Stimulated activated CD8-positive, alpha-beta memory T cell treated with anti-CD3 and anti-CD28 coated beads, Interleukin-7, amount 100 ng/mL, for 1 hour (primary cell): ENCODE measurements at places on chromosomes 6 and 20.

DNA sequence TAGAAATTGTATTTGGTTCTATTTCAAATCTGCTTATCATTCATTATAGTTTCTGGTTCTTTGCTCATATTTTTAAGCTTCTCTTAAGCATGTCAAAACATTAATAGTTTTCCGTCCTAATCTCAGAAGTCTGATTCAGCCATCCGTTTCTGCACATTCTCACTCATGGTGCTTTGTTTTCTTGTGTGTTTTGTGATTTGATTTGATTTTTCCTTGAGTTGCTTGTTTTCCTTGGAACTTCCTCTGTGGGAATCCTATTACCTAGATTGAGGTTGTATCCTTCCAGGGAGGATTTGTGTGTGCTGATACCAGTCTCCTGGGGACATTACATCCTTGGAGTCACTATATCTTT lies 7.9 kb downstream of the SNX9 start:
- DNase-seq = no peak

DNA sequence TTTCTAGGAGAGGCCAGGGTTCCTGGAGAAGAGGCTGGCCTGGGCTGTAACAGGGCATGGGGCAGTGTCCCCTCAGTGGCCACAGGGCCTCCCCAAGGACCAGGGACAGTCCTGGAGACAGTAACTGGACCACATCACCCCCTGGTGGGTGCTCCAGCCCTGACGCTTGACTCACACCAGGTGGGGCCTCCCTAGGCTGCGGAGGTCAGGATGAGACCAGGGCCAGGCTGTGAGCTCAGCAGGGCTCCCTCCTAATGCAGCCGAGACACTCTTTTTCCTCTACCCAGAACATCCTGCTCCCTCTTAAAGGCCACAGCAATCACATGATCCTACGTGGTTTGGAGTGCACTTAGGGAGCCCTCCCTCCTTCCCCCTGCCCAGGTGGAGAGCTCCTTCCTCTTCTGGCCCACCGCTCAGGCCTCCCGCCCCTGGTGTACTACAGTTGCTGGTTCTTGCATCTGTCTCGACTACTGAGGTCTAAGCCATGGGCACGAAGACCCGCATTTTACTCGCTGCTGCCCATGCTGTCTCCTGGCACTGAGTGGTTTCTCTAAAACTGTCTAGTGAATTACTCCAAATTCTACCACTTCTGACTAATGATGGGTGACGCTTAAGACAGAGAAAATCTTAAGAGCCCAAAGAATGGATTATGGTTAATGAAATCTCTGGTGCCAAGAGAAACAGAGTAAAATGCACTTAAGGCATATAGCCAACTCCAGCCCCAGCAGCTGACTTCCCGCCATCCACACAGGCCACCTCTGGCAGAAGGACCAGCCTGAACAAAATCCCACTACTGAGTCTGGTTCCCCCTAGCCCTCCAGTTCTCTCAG lies 166.1 kb upstream of the CST7 start:
- no peak for DNase-seq

DNA sequence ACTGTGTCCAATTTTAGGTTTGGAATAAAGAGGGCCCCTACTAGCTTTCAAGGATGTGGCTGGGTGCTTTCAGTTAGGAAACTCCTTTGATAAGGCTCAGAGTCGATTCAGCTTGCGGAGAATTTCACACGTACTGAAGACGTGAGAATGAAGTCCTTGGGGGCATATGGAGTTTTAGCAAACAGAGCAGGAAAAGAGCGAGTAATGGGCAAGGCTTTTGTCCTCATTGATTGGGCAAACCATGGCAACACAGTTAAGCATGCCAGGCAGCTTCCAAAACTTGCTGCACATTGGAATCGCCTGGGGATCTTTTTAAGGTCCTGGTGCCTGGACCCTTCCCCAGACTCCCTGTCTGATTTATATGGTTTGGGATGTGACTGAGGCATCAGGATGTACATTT lies 29.2 kb downstream of the ISM1 start:
- no peak for DNase-seq

DNA sequence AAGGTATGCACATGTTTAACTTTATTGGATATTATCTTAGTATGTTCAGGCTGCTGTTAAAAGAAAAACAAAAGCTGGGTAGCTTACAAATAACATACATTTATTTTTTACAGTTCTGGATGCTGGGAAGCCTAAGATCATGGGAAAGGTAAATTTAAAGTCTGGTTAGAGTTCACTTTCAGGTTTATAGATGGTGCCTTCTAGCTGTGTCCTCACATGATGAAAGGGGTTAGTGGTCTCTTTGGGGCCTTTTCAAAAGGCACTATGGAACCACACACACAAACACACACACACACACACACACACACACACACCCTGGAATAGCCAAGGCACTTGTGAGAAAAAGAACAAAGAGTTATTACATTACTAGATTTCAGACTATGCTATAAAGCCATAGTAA lies 805.8 kb upstream of the GJE1 start:
- DNase-seq = no peak

GRCh38 chr20:45927071-45927878 lies 7.2 kb upstream of the PCIF1 start:
- DNase-seq = no peak

GRCh38 chr6:26260725-26261490 lies 104.1 kb upstream of the BTN3A2 start:
- DNase-seq = no peak

DNA sequence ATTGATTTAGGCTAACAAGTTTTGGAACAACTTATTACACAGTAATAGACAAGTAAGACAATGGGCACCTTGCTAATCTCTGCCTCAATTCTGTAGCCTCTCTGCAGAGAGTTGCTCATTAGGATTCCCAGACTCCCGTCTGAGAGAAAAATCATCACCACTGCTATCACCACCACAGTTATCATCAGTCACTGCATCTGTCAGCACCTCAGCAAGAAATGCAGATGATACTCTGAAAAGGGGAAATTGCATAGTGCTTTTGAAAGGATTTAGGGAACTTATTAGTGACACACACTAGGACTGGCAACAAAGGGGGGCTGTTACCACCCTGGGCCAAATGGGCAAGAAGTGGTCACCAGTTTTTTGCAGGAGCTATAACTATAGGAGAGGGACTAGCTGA lies 39.9 kb downstream of the FOXA2 start:
- DNase-seq = no peak

DNA sequence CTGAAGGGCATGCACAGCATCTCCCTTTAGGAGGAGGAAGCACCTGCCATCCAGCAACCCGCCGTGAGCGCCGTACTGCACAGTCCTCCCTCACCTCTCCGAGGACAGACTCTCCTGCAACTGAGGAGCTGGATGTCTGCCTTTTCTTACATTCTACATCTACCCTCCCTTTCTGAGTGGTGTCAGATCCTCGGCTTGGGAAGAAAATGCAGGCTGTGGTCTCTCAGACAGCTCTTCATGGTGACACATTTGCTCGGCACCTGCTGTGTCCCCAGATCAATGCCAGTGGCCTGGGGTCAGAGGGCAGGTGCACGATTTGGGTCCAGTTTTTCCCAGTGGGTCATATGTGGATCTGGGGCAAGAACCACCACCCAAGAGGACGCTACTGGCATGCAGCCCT lies 40.1 kb upstream of the BHLHE23 start:
- DNase-seq = no peak

GRCh38 chr6:52877786-52878185 lies 31.7 kb downstream of the GSTA3 start:
- DNase-seq = no peak

DNA sequence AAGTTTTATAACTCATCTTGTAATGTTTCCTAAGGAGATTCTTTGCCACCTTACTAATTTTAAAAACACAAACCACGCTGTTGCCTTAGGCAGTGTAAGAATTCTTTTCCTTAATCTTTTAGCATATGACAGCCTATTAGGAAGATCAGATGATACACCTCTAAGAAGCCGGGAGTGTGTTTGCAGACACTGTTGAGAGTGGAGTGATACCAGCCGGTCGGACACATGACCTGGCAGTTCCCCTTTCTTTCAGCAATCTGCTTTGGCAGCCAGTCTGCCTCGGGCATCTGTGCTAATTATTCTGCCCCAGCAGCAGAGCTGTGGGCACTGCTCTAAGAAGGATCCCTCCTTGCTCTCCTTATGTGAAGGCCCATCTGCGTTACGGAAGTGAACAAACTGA lies 50.9 kb downstream of the PLCB4 start:
- DNase-seq = no peak

DNA sequence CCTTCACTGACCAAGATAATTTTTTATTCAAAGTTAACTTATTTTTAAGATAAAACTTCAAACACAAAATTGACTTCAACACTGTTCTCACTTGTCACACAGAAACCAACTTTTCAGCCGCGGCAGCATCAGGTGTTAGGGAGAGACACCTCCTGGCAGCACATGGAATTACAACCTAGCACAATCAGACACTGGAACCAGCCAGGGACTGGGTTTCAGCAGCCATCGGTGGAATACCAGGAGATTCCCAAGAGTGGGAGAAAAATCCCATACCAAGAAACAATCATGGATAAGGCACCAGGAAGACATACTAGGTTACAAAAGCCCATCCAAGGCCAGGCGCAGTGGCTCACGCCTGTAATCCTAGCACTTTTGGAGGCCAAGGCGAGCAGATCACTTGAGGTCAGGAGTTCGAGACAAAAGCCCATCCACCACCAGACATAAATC lies 70.0 kb downstream of the SNX5 start:
- peak; percentile 20 for DNase-seq

- DNase-seq = no peak
Measured at GRCh38 chr6:124962639-124963415, 590 bp downstream of the RNF217 start.

DNA sequence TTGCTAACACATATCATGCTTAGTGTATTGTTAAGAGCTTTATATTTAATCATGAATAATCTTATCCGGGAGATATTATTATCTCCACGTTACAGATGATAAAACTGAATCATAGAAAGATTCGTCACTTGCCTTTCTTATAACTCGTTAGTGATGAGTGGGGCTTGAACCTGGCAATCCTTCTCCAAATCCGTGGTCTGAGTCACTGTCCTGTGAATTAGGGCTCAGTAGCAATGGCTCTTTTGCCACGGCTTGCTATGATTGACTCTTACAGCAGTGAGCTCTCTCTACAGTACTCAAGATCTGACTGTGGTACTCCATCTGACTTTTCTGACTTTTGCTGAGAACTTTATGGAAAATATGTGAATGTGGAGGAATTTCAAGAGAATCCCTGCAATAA lies 246.9 kb downstream of the PACRG start:
- DNase-seq = no peak

GRCh38 chr20:36152261-36152660 lies 2.3 kb upstream of the EPB41L1 start:
- no peak for DNase-seq

GRCh38 chr6:39755231-39755630 lies 30.0 kb upstream of the KIF6 start:
- no peak for DNase-seq

DNA sequence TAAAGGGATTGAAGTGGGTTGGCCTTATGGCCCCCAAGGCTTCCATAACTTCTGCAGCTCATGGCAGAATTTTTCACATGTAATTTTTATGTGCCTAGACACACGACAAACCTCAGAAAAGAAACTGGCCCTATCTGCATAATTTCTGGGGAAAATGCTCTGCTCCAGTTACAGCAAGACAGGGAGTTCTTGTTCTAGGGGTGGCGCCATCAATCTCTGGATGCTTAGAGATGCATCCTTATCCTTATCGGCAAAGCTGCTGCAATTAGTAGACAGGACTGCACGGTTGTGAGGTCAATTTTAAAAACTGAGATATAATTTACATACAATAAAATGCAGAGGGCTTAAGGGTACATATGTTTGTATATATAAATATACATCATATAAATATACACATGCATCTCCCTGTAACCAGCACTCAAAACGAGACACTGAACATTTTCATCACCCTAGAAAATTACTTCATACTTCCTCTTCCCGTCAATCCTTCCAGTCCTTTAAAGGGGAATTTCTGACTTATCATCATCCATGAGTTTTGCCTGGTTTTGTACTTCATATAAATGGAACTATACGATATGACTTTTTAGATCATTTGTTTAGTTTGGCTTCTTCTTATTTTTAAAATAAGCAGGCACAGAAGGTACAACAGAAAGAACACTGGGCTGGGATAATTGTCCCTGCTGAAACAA lies 10.2 kb downstream of the ELMO2 start:
- DNase-seq = no peak
